ENCODE measurements at places on chromosomes 1 and 21. TPM values are rescaled to one million over a fixed set of nuclear protein-coding genes. Genes with fewer than 3 reads are reported as not detected.

Gene PKP1
- polyA plus RNA-seq = not detected

Gene LEMD1
- not detected for polyA plus RNA-seq

Gene CLCNKA
- polyA plus RNA-seq = 0.03 TPM

Gene FALEC
- polyA plus RNA-seq = 0.72 TPM

Gene HFM1
- polyA plus RNA-seq = 0.06 TPM

Gene DENND4B
- polyA plus RNA-seq = 27.3 TPM
